ENCODE measurements at places on chromosomes 11 and 22.

DNA sequence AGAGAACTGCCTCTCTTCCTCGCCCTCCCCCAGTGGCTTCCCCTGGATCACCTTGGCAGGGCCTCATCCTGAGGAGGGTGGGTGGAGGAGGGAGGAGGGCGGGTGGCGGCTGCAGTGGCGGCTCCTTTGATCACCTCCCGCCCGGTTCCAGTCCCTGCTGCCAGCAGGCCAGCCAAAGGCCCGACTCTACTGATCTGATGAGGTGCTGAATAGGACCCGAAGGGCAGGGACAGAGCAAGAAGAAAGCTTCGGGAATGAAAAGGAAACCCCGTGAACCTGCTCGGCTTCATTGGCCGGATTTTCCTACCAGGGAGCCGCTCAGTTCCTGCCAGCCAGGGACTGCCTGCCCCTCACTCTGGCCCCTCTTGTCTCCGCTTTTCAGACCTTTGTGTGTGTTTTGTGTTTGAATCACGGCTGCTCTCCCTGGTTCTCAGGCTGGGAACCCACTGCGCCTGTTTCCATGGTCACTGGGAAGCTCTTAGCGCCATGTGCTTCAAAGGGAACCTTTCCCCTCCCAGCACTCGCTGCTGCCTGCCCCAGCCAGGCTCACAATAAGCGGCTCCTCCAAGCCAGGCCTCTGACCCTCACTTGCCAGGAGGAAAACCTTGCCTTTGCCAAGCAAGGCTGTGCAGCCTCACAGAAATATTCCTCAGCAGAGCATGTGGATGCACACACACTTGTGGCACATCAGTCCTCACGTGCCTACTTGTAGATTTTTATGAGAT, 56.8 kb downstream of the C22orf31 start:
- DNase-seq: no peak

GRCh38 chr11:23688835-23689234, 808.0 kb upstream of the LUZP2 start:
- no peak for DNase-seq

DNA sequence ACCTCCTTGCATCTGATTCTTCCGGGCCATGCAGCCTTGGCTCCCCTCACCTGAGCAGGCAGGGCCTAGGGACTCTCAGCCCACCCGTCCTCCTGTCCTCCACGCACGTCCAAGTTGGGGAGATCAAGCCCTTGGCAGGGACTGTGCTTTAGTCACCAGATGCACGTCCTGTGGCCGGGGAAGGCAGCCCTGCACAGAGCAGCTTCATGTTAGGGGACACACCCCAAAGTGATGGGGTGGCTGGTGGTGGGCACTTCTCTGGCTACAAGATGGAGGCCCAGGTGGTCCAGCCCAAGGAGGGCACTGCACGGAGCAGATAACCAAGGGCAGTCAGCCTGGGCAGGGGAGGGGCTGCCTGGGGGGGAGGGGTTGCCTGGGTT, 1.2 kb downstream of the MUC5B start:
- DNase-seq: no peak

- no peak for DNase-seq
Measured at GRCh38 chr11:57318178-57318577, 6.6 kb downstream of the TNKS1BP1 start.

DNA sequence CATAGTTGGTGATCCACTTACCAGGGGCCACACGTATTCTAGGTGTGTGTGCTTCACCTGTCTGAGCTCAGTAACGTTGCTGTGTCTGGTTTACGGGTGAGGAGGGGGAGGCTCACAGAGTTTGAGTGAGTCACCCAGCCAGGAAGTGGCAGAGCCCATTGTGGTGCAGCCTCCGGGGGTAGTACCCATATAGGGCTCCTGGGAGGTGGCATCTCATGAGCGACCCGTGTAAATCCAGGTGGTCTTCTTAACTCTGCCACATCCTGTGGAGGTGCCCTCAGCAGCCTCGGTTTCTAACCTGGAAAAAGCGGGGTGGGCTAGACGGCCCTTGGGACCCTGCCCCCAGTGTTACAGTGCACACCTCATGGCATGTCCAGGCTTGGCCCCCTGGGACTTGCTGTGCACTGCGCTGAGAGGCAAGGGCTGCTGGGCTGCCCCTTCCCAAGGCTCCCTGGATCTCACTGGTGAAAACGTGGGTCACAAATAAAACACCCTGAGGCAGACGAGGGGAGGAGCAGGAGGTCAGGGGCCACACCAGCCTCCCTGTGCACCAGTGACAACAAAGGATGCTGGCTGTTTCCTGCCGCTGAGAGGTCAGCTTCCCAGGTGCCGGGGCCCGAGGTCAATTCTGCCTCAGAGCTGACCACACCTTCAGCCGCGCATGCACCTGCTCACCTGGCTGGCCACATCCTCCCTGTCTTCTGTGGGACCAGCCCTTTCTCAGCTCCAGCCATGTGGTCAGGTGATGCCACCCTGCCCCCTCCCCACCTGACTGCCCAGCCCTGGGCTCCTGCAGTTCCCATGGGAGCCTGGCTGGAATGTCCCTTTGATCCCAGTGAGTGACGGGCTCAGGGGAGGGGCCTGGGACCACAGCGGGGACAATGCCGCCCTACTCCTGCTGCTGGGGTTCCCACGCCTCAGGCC, 305.1 kb downstream of the CTTN start:
- no peak for DNase-seq

- no peak for DNase-seq
Measured at GRCh38 chr11:71474141-71474770, 21.3 kb downstream of the NADSYN1 start.

DNA sequence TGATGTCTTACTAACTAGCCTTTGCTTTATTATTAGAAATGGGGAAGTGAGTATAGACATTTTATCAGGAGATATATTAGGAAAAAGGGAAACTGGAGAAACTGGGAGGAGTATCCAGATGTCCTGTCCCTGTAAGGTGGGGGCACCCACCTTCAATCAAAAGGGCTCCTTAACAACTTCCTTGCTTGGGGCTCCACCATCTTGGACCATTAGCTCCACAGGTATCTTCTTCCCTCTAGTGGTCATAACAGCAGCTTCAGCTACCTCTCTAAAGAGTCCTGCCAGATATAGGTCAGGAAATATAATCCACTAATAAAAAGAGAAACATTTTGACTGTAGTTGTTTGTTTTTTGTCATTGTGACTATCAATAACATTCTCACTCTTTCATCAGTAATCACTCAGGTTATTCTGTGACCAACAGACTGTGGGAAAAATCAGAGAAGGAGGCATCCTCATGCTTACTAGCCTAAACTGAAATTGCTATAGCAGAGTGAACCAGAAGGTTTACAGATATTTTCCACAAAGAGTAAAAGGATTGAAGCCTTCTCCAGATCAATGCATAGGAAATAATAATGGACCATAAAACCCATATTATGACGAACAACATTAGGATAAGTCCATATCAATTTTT, 10.4 kb downstream of the OR51B4 start:
- DNase-seq: no peak

GRCh38 chr11:59659981-59660380, 8.9 kb downstream of the PATL1 start:
- DNase-seq: no peak

DNA sequence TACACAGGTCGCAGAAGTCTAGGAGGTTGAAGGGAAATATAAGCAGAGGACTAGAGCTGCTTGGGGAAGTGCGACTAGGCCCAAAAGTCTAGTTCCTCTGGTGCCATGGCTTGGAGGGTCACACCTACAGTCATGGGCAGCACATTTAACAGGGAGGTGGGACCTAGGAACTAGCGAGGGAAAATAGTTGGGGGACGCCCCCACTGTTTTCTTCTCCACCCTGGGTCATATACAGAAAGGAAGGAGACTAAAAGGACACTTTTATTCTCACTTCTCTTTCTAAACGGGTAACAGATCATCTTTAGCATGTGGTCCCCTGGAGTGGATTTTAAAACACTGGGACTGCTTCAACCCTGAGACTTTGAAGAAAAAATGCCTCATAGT, 16.6 kb downstream of the APIP start:
- no peak for DNase-seq

- DNase-seq: peak; percentile 91
Measured at GRCh38 chr11:46248289-46249102, 29.0 kb upstream of the CREB3L1 start.

DNA sequence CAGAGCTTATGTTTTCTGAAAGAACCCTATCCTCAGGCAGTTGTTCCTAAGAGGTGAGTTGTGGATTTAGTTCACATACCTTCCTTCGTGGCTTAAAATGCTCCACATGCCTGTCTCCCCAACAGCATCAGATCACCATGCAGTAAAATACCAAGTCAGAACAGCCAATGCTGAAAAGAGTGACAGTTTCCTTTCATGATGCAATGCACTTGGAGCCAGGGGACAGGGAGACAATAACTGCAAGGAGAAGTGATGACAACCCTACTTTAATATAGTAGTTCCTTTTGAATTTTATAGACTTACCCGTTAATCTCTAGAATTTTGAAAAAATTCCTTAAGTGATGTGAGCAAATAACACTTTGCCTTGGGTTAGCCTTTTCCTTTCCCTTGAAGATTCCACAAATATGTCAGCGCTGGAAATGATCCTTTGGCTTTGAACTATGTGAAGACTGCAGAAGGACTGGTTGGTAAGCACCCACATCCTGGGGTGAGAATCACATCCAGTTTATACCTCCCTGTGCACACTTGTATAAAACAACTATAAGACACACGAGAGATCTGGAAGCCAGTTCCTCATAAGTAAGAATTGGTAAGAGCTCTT, 71.2 kb downstream of the PIWIL4 start:
- DNase-seq: no peak

DNA sequence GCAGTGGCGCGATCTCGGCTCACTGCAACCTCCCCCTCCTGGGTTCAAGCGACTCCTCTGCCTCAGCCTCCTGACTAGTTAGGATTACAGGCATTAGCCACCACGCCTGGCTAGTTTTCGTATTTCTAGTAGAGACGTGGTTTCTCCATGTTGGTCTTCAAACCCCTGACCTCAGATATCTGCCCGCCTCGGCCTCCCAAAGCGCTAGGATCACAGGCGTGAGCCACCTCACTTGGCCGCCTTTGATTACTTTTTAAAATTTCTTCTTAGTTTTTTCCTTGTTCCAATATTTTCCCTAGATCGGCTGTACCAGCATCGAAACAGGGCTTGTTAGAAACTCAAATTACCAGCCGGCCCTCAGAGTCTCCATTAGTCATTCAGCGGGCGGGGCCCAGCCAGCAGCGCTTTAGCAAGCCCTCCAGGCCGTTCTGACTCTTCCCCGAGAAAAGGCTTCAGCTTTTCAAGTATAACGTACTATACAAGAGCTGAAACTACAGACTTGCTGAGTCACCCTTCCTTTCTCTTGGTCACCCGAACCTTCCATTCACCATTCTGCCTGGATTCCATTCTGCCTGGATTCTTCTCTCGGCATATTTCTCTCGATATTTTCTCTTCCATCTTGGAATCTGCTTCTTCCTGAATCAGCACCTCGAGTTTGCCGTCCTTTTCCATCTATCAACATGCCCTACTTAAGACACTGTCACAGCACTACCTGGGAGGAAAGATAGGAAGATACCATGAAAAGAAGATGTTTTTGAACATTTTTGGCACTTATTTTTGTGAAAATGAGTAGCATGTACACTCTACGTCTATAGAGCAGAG, 6.7 kb upstream of the CAPRIN1 start:
- no peak for DNase-seq

GRCh38 chr11:92838759-92839310, 130.6 kb upstream of the MTNR1B start:
- DNase-seq: no peak

- DNase-seq: no peak
Measured at GRCh38 chr11:32090545-32091370, at the start of gene RCN1. TSS of gene RCN1 (plus strand) at chr11:32091074. CDS start at chr11:32091197, 123 bp downstream.

- no peak for DNase-seq
Measured at GRCh38 chr11:7971846-7972245, 6.6 kb upstream of the NLRP10 start.

DNA sequence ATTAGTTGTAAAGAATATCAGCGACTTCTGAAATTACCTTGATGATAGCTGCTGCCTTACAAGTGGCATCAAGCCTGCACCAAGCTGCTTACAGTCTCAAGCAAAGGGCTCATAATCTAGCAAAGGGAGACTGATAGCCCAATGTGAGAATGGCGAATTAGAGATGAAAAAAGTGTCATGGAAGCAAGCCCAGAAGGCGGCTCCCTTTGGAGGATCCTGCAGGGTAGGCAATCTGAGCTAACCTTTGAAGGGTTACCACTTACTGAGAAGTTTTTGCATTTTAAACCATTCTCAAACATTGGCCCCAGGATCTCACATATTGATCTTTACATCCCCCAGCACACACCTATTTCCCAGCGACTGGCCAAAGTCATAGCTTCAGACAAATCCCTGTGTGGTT, 18.5 kb downstream of the GAB2 start:
- DNase-seq: no peak

DNA sequence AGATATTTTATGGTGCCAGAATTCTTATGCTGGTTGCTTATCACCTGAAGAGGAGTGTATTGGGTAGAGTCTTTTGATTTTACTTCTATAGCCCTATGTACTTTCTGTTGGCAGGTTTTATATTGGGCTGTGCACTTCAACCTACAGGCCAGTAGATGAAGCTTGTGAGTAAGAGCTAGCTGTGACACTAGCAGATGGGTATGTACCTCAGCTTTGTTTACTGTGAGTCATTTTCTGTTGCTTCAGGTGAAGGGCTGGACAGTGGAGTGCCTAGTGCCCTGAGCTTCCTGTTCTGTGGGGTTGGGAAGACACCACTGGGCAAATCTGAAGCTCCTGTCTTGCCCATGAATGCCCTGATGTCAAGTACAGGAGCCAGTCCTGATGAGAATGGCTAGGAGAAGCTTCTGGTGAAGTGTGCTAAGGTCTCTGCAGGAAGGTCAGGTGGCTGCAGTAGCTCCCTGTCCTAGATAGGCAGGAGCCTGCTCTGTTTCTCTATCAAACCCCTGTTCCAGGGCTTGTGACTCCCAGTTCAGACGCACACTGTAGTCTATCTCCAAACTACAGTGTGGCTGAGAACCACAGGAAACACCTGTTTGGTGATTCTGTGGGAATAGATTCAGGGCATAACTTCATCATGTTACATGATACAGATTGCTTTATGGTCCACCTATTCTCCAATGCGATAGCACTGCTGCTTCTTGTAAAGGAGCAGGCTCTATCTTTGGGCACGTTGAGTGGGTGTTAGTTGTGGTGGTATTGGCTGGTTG, 755.7 kb downstream of the KCNA4 start:
- DNase-seq: no peak

GRCh38 chr11:46977038-46977813, 40.7 kb downstream of the CSTPP1 start:
- DNase-seq: no peak

DNA sequence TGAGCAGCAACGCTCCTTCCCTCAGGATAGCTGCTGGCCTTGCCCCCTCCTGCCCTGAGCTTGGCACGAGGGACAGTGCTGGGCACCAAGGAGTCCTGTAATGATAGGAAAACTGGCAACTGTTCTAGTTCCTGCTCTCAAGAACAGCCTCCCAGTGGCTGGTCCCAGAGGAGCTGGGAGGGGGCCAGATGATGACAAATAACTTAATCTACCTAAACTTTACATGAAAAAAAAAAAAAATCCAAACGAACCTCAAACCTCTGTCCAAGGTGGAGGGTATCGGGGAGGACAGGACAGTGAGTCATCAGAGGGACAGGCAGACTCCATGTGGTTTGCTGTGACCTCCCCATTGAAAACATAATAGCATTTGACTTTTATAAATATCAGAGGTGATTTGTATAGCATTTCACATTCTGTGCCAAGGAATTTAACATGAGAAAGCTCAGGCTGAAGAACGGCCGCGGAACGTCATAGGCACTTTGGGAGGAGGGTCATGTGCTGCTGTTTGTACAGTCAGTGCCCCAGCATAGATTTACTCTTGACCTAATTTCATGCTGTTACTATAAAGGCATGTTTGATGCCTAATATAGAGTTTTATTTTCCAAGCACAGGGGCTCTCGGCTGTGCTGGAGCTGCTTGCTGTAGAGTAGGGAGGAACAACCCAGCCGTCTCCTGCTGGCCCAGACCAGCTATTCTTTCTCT, 98.2 kb upstream of the NNMT start:
- no peak for DNase-seq

- DNase-seq: no peak
Measured at GRCh38 chr11:134844838-134845237, 432.8 kb upstream of the B3GAT1 start.

All from AG04449 (cell line).